ENCODE measurements at places on chromosomes 1 and 21.
A peak's percentile ranks its signal among the peaks of the same experiment; 100 is the strongest.

GRCh38 chr1:159250638-159251216 lies 46.1 kb downstream of the ACKR1 start:
- peaks cover 47% of the 10 kb centered on the region for H3K27me3 ChIP-seq
- no peak for DNase-seq
- H3K36me3 ChIP-seq: no peaks in the 10 kb centered on the region
- H3K4me1 ChIP-seq: no peaks in the 10 kb centered on the region
- no peak overlapping the region for H3K4me3 ChIP-seq
- H3K27ac ChIP-seq: no peak overlapping the region

- DNase-seq: no peak
- no peaks in the 10 kb centered on the region for H3K27me3 ChIP-seq
- H3K4me1 ChIP-seq: peaks cover 12% of the 10 kb centered on the region
These were observed 21.5 kb upstream of the CD2 start for GRCh38 chr1:116732726-116733125.

DNA sequence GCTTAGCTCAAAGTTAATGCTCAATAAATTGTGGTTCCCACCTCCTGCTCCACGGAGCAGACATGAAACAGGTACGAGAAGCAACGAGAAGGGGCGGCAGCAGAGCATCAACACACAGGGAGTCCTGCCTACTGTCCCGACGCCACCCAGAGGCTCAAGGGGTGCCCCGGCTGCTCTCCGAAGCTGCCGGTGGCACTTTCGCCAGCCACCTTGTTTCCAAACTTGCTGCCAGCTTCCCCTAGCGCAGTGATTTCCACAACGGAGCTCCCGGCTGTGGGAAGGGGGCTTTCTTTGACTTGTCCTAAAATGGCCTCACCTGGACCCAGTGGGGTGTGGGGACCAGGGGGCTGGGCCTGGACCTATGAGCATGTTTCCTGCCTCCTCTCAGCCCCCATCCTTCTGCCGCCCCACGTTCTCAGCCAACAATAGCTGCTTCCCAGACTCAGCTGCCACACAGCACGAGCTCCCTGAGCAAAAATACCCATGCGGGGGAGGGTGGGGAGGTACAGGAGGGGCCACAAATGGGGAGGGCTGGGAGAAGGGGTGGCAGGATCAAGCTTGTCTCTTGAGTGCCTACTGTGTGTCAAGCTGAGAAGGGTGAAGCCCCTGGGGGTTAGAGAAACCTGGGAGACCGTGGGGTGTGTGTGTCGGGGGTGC lies 35.6 kb upstream of the ECE1 start:
- H3K27me3 ChIP-seq: no peaks in the 10 kb centered on the region
- peaks cover 21% of the 10 kb centered on the region for H3K36me3 ChIP-seq
- H3K4me3 ChIP-seq: peak overlapping the region; percentile 65
- no peak for DNase-seq
- H3K4me1 ChIP-seq: peaks cover 94% of the 10 kb centered on the region

- peaks cover 9% of the 10 kb centered on the region for H3K4me1 ChIP-seq
- H3K27ac ChIP-seq: no peak overlapping the region
- H3K27me3 ChIP-seq: peaks cover 55% of the 10 kb centered on the region
These were observed 224.5 kb upstream of the CSF3R start for GRCh38 chr1:36707221-36707620.

DNA sequence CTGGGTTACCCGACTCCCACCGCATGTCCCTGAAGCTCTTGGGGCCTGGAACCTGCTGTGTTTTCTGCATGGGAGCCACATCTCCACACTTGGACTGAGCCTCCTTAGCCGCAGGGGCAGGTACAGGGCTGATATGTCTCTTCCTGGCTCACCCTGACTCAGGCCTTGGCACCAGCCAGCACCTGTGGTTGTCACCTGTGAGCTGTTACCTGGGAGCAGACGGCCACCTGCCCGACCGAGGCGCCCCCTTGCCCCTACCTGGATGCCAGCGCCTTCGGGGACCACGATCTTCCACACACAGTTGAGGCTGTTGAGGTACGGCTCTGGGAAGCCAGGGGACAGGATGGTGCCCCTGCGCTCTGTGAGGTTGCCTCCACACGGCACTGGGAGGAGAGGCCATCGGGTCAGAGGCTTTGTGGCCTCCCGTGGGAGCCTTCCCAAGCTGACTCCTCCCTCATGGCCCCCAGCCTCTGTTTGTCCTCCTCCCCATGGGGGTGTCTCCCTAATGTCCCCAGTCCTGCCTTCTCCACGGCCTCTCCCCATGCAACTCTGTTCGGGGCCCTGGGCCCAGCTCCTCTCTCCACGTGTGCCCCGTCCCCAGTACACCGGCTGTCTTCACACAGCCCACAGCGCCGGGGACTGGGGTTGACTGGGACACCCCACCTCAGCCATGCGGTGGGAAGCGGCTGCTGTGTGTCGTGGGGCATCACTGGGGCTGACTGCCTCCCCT lies 152.0 kb downstream of the ZSCAN20 start:
- no peak overlapping the region for H3K27ac ChIP-seq
- H3K27me3 ChIP-seq: peaks cover 35% of the 10 kb centered on the region
- H3K4me1 ChIP-seq: no peaks in the 10 kb centered on the region
- H3K36me3 ChIP-seq: no peaks in the 10 kb centered on the region

GRCh38 chr1:150065184-150065871 lies 2.2 kb upstream of the VPS45 start:
- no peak overlapping the region for H3K4me3 ChIP-seq
- H3K27me3 ChIP-seq: no peaks in the 10 kb centered on the region
- peaks cover 30% of the 10 kb centered on the region for H3K4me1 ChIP-seq
- no peak overlapping the region for H3K27ac ChIP-seq
- DNase-seq: no peak

DNA sequence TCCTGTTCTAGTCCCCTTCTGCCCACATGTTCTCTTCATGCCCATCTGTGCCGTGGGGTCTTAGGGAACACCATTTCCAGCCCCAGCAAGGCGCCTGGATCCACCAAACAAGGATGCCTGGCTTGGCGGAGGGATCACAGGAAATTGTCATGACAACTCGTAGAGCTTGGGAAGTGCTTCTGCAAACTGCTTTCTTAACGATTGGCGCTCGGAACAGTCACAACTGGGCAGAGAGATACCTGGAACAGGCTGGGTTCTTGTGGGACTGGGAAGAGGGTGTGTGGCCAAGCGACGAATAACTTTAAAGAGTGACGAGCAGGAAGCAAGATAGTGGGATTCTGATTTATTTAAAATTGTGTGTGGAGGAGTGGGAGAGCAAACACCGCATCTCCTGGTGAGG lies 329.8 kb downstream of the RPS6KC1 start:
- H3K4me1 ChIP-seq: no peaks in the 10 kb centered on the region
- H3K36me3 ChIP-seq: no peaks in the 10 kb centered on the region
- peaks cover 5% of the 10 kb centered on the region for H3K27me3 ChIP-seq
- no peak for DNase-seq
- H3K4me3 ChIP-seq: no peak overlapping the region

DNA sequence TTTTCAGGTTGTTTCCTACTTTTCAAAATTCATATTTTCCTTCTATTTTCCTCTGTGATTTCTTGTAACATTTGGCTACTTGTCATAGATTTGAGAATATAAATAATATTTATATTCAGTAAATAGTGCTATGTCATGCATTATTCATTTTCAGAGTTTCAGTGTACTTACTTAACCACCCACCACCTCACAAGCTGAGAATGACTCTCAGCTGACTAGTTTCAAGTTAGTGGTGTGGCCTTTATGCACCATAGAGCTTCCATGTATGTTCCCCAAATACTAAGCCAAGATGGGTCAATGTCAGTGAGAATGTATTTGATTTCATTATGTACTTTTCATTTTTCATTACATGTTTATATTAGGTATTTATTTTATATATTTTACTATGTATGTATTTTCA lies 56.9 kb upstream of the RGS1 start:
- peaks cover 5% of the 10 kb centered on the region for H3K36me3 ChIP-seq
- no peaks in the 10 kb centered on the region for H3K27me3 ChIP-seq
- DNase-seq: no peak
- no peak overlapping the region for H3K27ac ChIP-seq
- peaks cover 43% of the 10 kb centered on the region for H3K4me1 ChIP-seq

- H3K27ac ChIP-seq: no peak overlapping the region
- DNase-seq: no peak
- H3K36me3 ChIP-seq: no peaks in the 10 kb centered on the region
- no peaks in the 10 kb centered on the region for H3K27me3 ChIP-seq
- no peak overlapping the region for H3K4me3 ChIP-seq
These were observed 10.9 kb downstream of the PTCH2 start for GRCh38 chr1:44832056-44832705.

DNA sequence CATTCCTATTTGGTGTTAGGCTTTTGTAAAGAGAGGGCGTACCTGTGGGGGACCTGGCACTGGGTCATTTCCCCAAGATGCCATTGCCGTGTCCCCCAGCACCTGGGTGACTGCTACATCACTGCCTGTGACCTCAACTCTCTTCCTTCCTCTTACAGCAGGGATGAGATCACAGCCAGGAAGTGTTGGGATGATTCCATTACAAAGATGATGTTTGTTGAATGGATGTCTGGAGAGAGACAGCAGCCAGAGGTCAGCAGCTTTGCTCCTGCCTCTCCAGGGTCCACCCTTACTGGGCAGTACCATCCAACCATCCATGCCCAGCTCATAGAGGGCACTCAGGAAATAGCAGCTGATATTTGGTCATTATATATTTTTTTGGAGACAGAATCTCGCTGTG lies 35.1 kb downstream of the TMEM51 start:
- H3K36me3 ChIP-seq: no peaks in the 10 kb centered on the region
- no peak for DNase-seq
- H3K4me1 ChIP-seq: no peaks in the 10 kb centered on the region
- H3K27ac ChIP-seq: no peak overlapping the region
- H3K27me3 ChIP-seq: peaks cover 13% of the 10 kb centered on the region

DNA sequence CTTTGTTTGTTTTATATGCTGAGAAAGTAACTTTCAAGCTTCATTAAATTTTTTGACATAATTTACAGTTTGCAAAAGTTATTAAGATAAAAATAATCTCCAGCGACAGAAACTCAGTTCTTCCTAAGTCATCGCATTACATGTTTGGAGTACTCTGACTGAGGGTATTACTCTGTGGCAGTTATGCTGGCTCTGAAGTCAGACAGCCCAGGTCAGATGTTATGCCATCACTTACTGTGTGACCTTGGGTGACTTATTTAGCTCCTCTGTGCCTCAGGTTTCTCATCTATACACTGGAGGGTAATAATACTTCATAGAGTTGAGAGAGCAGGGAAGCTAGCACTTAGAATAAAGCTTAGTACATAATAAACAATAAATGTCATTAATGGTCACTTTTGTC lies 26.4 kb downstream of the PRKAA2 start:
- H3K36me3 ChIP-seq: no peaks in the 10 kb centered on the region
- no peak overlapping the region for H3K4me3 ChIP-seq
- H3K27ac ChIP-seq: no peak overlapping the region

DNA sequence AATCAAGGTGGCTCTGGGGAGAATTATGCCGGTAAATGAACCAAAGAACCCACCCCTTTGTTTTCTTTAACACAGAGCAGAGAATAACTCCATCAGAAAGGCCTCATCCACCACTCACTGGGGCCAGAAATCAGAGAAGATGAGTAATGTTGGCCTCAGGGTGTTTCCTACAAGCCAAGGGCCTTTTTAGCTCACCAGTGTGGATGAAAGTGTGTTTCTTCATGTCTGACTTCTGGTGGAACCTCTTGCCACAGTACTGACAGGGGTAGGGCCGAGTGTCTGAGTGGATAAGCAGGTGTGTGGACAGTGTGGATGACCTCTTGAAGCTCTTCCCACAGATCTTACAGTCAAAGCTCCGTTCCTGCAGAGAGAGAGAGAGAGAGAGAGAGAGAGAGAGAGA lies 8.3 kb downstream of the GFI1 start:
- H3K27me3 ChIP-seq: peaks cover 22% of the 10 kb centered on the region
- DNase-seq: no peak
- H3K27ac ChIP-seq: peak overlapping the region; percentile 89
- H3K4me1 ChIP-seq: peaks cover 86% of the 10 kb centered on the region
- H3K4me3 ChIP-seq: peak overlapping the region; percentile 44
- H3K36me3 ChIP-seq: peaks cover 70% of the 10 kb centered on the region

DNA sequence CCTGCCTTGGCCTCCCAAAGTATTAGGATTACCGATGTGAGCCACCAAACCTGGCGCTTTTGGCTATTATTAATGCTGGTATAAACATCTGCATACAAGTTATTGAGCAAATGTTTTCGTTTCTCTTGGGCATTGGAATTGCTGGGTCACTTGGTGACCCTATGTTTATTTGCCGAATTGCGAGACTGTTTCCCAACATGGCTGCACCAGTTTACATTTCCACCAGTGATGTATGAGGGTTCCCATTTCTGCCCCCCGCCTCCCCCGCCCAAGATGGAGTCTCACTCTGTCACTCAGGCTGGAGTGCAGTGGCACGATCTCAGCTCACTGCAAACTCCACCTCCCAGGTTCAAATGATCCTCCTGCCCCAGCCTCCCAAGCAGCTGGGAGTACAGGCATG lies 20.9 kb downstream of the SFPQ start:
- no peaks in the 10 kb centered on the region for H3K27me3 ChIP-seq
- no peaks in the 10 kb centered on the region for H3K4me1 ChIP-seq
- peaks cover 10% of the 10 kb centered on the region for H3K36me3 ChIP-seq
- no peak overlapping the region for H3K4me3 ChIP-seq

- H3K4me3 ChIP-seq: no peak overlapping the region
- H3K4me1 ChIP-seq: peaks cover 4% of the 10 kb centered on the region
- H3K27ac ChIP-seq: no peak overlapping the region
- no peaks in the 10 kb centered on the region for H3K36me3 ChIP-seq
These were observed 58.8 kb downstream of the NAV1 start for GRCh38 chr1:201597551-201598230.

DNA sequence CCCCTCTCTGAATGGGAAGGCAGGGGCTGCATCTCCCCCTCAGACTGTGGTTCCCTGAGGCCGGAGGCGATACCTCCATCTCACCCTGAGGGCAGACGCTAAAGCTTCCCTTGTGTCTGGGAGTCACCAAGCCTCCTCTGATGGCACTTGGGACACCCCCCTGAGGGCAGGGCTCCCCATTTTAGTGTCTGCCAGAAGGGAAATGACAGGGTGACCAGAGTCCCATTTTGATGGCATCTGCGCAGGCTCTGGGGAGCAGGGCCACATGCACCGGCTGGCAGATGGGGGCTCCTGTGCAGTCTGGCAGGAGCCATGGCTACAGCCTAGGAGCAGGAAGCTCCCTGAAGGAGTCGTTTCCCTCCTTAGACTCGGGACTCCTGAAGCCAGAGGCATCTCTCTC lies 1.7 kb downstream of the S100A2 start:
- no peak for DNase-seq
- no peak overlapping the region for H3K27ac ChIP-seq
- peaks cover 40% of the 10 kb centered on the region for H3K4me1 ChIP-seq
- H3K36me3 ChIP-seq: no peaks in the 10 kb centered on the region

DNA sequence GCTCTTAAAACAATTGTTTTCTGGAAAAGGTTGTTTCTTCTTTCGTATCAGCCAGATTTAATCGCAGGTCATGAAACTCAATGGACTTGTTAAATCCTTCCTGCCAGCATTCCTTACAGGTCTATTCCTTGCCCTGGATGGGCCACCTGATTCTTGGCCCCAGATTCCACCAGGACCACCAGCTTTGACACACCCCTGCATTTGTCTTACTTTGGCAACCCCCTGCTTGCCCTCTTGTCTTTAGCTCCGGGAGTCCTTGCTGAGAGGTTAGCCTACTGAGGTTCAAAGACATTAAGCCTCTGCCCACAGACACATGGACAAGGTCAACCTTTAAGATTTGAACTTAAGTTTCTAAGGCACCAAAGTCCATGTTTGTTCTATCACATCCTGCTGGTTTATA lies 27.1 kb upstream of the DAB1 start:
- no peaks in the 10 kb centered on the region for H3K4me1 ChIP-seq
- no peaks in the 10 kb centered on the region for H3K27me3 ChIP-seq
- H3K27ac ChIP-seq: no peak overlapping the region
- H3K36me3 ChIP-seq: no peaks in the 10 kb centered on the region
- no peak for DNase-seq

Data from stimulated activated naive B cell treated with anti-CD40 and anti-IgM and Interleukin-4, amounts not matched to agents 10 μg/mL and 1 μg/mL and 100 μg/mL, for 72 hours (primary cell).